ENCODE measurements at places on chromosomes 4 and X.

DNA sequence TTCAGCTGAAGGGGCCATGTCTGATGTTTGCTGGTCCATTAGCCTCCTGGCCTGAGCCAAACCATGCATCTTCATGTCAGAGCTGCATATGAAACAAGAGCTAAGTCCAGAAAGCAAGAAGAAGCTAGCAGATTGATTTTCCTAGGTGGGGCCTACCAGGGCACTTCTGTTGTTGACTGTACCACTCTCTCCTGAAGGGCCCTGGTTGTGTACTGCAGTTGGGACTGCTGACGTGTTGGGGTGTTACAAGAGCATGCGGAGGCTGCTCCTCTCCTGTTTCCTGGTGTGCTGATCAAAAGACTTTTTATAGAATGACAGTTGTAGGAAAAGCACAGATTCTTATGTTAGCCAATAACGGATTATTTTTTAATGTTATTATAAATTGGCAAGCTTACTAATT, 145.1 kb downstream of the TBL1X start:
- DNase-seq, result no peak

- DNase-seq, result no peak
These were observed 870.7 kb upstream of the INTU start for GRCh38 chr4:126761947-126762662.

GRCh38 chr4:57544811-57545654, 434.8 kb upstream of the IGFBP7 start:
- DNase-seq, result no peak

GRCh38 chr4:153622778-153623240, 61.3 kb upstream of the TLR2 start:
- no peak for DNase-seq

DNA sequence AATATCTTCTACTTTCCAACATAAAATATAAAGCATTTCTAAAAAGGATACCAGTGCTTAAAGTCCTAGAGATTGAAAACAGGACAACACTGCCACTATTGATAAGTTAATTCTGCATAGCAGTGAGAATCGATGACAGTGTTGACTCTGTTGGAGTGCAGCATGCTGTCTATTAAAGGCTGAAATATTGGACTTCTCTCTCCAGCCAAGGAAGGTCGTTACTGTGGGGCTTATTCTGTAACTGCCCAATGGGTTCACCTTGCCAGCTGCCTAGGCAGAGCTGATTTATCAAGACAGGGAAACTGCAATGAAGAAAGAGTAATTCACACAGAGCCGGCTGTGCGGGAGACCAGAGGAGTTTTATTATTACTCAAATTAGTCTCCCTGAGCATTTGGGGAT, 37.7 kb upstream of the PGM2 start:
- no peak for DNase-seq

GRCh38 chr4:125994024-125994423, 679.3 kb downstream of the FAT4 start:
- no peak for DNase-seq

- DNase-seq, result no peak
These were observed 2497.3 kb downstream of the ARAP2 start for GRCh38 chr4:33746979-33747378.

- DNase-seq, result no peak
These were observed 146.5 kb upstream of the MSX1 start for GRCh38 chr4:4712800-4713528.

DNA sequence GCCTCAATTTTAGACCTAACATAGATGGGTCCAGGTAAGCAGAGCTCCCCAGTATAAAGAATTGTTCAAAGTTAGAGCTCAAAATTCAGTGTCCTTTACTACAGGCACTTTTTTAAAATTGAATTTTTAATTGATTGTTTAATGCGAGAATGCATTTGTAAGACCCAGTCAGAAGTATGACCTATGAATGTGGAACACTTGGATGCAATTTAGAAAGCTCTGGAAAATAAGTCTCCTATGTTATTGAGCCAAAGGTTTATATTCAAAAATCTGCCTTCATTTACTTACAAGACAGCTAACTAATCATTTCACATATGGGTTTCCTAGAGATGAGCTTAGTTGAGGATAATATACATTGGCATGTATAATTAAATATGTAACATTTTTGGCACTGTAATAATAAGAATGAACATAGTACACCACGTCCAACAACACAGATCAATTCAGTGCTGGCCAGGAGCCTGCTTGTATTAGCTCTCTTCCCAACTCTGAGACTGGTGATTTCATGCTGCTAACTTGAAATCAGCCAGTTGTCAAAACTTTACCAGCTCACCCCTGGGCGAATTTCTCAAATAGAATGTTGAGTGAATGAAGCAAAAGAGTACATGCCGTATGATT, 197.2 kb upstream of the NPY2R start:
- DNase-seq, result no peak
